Cerebellar nuclear complex (tissue), 1 donor: ENCODE measurements at places on chromosomes 4 and X.

GRCh38 chr4:85372966-85373365 is 102.0 kb upstream of the ARHGAP24 start:
- no peak for DNase-seq

- DNase-seq, result no peak
Observed at GRCh38 chr4:10105920-10106319, 10.7 kb downstream of the WDR1 start.

DNA sequence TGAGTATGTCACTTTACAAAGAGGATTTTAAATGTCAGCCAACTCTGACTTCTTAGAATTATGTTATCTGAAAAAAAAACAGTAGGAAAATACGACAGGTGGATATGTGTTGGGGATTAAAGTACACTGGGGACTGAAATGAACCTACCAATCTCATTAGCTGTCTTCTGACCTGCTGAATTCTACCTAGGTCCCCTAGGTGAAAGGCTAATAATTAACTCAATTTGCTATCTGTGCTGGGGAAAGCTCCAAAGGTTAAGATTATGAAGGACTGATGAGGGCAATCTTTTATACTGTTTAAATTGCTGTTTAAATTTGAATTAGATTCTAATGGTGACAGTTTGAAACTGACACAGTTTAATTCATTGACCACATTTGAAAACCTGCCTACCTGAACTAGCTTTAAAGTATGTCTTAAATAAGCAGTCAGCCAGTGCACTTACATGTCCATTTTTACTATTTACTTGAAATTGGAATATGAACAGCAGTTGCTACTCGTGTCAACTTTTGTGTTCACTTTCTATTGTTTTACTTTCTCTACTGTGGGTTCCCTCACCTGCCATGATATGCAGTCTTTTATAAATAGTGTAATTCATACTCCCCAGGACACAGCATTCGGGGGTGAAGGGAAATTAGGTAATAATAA is 977.3 kb downstream of the C4orf33 start:
- no peak for DNase-seq

DNA sequence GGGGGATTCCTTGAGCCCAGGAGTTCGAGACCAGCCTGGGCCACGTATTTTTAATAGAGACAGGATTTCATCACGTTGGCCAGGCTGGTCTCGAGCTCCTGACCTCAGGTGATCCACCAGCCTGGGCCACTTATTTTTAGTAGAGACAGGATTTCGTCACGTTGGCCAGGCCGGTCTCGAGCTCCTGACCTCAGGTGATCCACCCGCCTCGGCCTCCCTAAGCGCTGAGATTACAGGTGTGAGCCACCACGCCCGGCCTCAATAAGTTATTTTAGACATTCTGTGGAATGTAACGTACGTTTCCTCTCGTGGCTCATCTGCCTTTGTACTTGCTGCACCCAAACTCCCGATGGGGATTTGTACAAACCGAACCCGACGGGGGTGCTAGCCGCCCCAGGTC is 8.8 kb downstream of the ASMT start:
- no peak for DNase-seq

DNA sequence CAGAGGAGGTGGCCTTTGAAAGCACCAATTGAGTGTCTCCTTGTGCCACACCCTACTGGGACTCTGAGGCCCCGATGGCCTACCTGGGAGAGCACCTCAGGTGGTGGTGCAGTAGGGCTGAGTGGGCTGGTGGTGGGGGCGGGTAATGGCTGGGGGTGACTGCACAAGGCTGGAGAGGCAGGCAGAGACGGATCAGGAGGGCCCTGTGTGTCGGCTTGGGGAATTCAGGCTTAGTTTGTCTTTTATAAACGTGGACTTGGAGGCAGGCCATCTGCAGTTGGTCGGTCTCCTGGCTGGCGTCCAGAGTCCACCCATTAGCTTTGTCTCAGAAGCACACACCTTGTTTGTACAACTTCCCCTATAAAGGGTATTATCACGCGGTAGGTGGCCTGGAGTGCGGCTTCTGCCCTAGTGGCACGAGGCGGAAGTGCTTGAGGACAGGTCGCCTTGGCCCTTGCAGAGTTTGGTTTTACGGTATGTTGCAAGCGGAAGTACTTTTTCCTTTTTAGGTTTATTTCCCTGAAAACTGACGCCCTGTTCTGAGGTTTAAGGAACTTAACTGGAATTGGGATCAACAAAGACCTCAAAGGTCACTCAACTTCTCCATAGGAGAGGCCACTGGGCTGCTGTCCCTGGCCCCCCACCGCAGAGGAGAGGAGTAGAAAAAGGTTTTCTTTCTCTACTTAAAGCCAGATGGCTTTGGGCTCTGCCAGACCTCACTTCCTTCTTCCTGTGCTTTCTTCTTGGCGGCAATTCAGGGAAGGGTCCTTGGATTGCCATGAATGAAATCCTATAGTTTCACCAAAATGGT is 8.0 kb downstream of the TBC1D14 start:
- DNase-seq, result no peak

- DNase-seq, result no peak
Observed at GRCh38 chr4:53920116-53920515, 144.3 kb downstream of the CHIC2 start.
